ENCODE measurements at places on chromosomes 4 and X. TPM values are rescaled to one million over a fixed set of nuclear protein-coding genes. Genes with fewer than 3 reads are reported as not detected.

The NAA15 gene
- 131 TPM for total RNA-seq

DNA sequence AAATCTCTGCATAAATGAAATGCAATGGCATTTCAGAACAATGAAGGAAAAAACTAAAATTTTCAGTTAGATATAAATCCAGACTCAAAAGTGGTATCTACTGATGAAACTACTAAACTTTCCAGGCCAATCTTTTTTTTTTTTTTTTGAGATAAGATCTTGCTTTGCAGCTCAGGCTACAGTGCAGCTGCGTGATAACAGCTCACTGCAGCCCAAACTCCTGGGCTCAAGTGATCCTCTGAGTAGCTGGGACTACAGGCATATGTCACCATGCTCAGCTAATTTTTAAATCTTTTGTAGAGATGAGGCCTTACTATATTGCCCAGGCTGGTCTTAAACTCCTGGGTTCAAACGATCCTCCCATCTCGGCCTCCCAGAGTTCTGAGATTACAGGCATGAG, 1228.2 kb upstream of the ADGRL3 start:
- H3K4me1 ChIP-seq, result no peaks in the 10 kb centered on the region
- no peaks in the 10 kb centered on the region for H3K27me3 ChIP-seq
- no peak overlapping the region for H3K4me3 ChIP-seq

The ARAP2 gene
- total RNA-seq, result 27.0 TPM

DNA sequence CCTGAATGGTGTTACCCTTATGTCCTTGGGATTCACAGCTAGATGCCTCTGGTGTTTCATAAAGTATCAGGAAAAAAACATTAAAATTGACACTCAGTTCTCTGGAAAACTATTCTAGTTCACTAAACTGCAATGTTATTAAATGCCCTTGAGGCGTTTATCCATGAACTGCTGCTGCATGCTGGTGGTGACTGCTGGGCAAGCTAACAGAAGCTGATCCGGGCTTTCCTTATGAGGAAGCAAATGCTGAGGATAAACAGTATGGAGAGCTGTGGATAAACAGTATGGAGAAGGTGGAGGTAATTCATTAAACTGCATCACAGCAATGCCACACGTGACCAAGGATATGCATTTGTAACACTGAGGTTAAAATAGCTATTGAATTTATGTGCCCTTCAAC, 227.0 kb downstream of the NR3C2 start:
- H3K27ac ChIP-seq, result no peak overlapping the region
- no peaks in the 10 kb centered on the region for H3K27me3 ChIP-seq
- DNase-seq, result no peak
- H3K4me1 ChIP-seq, result peaks cover 29% of the 10 kb centered on the region
- H3K4me3 ChIP-seq, result no peak overlapping the region
- H3K36me3 ChIP-seq, result peaks cover 3% of the 10 kb centered on the region

The DNAAF6 gene
- not detected for total RNA-seq
